Nucleus accumbens (tissue), 56 donors: ENCODE measurements at places on chromosomes 11 and 22.

GRCh38 chr11:895331-896110, 15.1 kb downstream of the CHID1 start:
- DNase-seq, result no peak

DNA sequence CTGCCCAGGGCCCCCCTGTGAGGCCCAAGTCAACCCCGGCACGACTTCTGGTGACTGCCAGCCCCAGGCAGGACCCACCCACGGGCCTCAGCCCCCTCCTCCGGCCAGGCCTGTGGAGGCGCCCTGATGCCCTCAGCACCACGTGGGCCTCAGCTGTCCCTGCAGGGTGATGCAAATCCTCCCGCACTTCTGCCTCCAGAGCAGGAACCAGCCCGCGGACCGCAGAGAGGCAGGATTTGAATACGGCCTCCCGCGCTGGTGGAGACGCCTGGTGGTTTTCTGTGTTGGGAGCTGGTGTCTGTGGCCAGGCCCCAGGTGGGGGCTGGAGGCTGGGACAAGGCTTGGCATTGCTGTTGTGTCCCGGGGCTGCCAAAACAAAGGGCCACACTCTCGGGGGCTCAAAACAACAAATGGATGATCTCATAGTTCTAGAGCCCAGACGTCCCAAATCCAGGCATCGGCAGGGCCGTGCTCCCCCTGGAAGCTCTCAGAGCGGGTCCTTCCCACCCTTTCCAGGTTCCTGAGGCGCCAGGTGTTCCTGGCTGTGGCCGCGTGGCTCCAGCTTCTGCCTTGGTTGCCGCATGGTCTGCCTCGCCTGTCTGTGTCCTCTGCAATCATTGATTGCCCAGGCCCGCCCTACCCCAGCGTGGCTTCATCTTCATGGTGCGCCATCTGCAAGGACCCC, 19.4 kb downstream of the TRPM5 start:
- DNase-seq, result no peak

- no peak for DNase-seq
Measured at GRCh38 chr11:116928102-116928777, 90.8 kb upstream of the APOA1 start.

GRCh38 chr11:69055598-69056516, 7.1 kb downstream of the TPCN2 start:
- no peak for DNase-seq

DNA sequence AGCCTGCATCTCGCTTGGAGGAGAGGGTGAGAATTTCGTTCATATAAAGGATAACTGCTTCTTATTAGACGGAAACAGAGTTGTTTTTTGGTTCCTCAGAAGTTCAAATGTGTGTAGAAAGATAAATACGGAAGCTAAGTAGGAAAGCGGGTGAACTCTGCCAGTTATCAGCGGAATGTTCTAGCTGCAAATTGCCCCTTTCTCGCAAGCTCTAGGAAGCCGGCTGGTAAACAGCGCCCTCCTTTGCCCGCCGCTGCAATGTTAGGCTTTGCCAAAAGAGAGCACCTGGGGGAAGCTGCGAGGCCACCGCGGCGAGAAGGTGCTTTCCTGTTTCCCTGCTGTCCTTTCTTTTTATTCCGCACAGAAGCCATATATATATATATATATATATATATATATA, 67.0 kb downstream of the IGLL5 start:
- no peak for DNase-seq

GRCh38 chr22:49541693-49542230, 285.9 kb downstream of the BRD1 start:
- DNase-seq, result no peak

- no peak for DNase-seq
Measured at GRCh38 chr11:105915021-105915420, 107.0 kb downstream of the MSANTD4 start.

DNA sequence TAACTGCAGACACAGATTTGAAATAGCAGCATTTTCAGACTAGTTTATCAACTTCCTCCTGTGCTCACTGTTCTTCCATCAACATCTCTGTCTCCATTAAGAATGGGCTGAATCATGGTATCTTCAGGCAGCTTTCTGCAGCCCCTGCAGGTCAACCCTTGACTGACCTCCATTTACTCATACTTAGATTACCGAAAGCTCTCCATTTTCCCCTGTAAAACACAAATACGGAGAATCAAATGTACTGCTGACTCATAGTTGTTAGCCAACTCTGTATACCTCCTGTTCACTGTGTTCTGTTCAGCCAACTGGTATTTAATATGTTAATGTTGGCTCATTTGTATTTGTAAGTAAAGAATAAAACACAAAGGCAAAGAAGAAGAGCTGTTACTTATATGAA, 364.0 kb downstream of the CASP12 start:
- DNase-seq, result no peak
